Calu3 (cell line): ENCODE measurements at places on chromosomes 12 and 14. TPM values are rescaled to one million over a fixed set of nuclear protein-coding genes. Genes with fewer than 3 reads are reported as not detected.

DNA sequence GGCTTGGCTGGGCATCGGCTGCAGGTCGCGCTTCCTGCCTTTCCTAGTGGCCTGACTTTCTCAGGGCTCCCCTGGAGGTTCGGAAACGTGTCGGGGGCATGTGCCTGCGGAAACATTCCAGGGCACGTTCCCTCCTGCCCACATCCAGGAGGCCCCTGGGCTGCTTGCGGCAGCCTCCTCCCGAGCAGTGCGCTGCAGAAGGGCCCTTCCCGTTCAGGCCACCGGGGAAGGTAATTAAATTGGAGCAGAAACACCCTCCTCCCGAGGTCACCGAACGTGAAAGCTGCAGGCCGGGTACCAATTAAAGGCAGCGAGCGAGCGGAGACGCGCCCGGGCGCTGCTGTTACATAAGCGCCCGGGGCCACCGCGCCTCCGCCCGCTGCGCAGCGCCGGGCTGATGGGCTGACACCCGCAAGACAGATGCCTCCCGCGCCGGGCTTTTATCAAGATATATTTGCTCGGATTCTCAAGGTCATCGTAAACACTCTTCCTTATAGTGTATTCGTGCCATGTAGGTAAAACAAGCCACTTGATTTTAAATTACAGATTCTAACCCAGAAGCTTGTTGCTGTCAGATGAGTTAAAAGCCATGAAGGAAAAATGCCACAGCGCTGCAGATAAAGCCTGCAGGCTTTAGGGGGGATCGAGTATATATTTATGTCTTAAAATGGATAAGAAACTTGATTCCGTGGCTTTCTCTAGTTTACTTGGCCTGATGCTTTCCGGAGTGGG, 31.4 kb downstream of the SSPN start:
- H3K4me1 ChIP-seq = peaks cover 9% of the 10 kb centered on the region
- no peaks in the 10 kb centered on the region for H3K27me3 ChIP-seq
- H3K4me3 ChIP-seq = peak overlapping the region; percentile 77
- DNase-seq = peak; percentile 24

GRCh38 chr14:49640540-49641417, 5.7 kb upstream of the DNAAF2 start:
- no peaks in the 10 kb centered on the region for H3K27me3 ChIP-seq
- H3K36me3 ChIP-seq = peaks cover 51% of the 10 kb centered on the region
- H3K4me3 ChIP-seq = no peak overlapping the region
- H3K4me1 ChIP-seq = peaks cover 32% of the 10 kb centered on the region

- H3K4me3 ChIP-seq = peak overlapping the region; percentile 75
- no peak overlapping the region for H3K27ac ChIP-seq
- H3K4me1 ChIP-seq = peaks cover 9% of the 10 kb centered on the region
- peaks cover 32% of the 10 kb centered on the region for H3K27me3 ChIP-seq
- DNase-seq = no peak
Observed at GRCh38 chr12:116534311-116535121, 24.7 kb upstream of the MAP1LC3B2 start.

- no peak for DNase-seq
- H3K27ac ChIP-seq = no peak overlapping the region
- no peak overlapping the region for H3K4me3 ChIP-seq
- no peaks in the 10 kb centered on the region for H3K27me3 ChIP-seq
- no peaks in the 10 kb centered on the region for H3K4me1 ChIP-seq
Observed at GRCh38 chr14:81625343-81625742, 91.7 kb upstream of the SEL1L start.

GRCh38 chr12:119375883-119376190, 41.3 kb downstream of the CCDC60 start:
- DNase-seq = no peak
- H3K27me3 ChIP-seq = peaks cover 25% of the 10 kb centered on the region
- no peak overlapping the region for H3K4me3 ChIP-seq
- no peak overlapping the region for H3K27ac ChIP-seq

- no peak overlapping the region for H3K27ac ChIP-seq
- H3K4me3 ChIP-seq = no peak overlapping the region
- peaks cover 11% of the 10 kb centered on the region for H3K4me1 ChIP-seq
- H3K27me3 ChIP-seq = no peaks in the 10 kb centered on the region
- H3K36me3 ChIP-seq = peaks cover 6% of the 10 kb centered on the region
Observed at GRCh38 chr12:10636611-10637010, 23.2 kb upstream of the MAGOHB start.

GRCh38 chr14:35558680-35559079, 24.7 kb downstream of the INSM2 start:
- DNase-seq = no peak
- H3K27ac ChIP-seq = no peak overlapping the region
- no peaks in the 10 kb centered on the region for H3K36me3 ChIP-seq

DNA sequence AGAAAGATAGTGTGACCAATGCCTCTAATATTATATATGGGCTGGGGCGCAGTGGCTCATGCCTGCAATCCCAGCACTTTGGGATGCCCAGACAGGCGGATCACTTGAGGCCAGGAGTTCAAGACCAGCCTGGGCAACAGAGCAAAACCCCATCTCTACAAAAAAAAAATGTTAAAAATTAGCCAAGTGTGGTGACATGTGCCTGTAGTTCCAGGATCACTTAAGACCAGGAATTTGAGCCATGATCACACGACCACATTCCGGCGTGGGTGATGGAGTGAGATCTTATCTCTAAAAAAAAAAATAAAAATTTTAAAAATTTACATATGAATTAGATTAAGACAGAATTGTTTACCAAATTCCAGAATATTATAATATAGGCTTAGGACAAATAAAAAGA, 12.0 kb downstream of the TM7SF3 start:
- H3K4me1 ChIP-seq = no peaks in the 10 kb centered on the region
- peaks cover 5% of the 10 kb centered on the region for H3K36me3 ChIP-seq
- H3K27me3 ChIP-seq = no peaks in the 10 kb centered on the region
- H3K27ac ChIP-seq = no peak overlapping the region
- DNase-seq = no peak

ABHD12B gene
- total RNA-seq = not detected in 2 replicates

TCL1B gene
- total RNA-seq = not detected in 2 replicates

CLEC2B gene
- total RNA-seq = 0.51 TPM in 1 of 2 replicates, not detected in the other

INHBC gene
- not detected in 2 replicates for total RNA-seq

GNB3 gene
- not detected in 2 replicates for total RNA-seq
